GM12864 (cell line): ENCODE measurements at places on chromosomes 5 and 9.

DNA sequence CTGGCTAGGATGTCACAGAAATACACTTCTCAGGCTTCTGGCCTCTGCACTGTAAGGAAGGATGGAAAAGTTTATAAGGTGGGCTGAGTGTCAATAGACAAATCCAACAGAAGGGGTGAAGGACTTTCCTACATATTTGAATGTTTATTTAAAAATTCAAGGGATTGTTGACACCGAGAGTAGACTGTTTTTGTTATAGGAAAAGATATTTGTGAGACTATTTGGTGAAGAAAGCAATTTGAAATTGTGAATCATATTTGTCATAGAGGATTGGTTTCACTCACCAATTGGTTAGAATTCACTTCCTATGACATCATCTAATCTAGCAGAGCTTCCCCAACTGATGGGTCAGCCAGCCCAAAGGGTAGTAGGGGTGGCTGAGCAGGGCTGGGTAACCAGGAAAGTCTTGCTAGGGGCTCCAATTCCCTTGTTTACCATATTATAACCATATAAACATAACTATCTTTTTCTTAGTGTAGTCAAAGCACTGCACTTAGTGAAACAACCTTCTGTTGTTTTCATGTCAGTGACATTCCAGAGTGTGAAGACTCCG lies 14.9 kb upstream of the MEGF10 start:
- no peak for DNase-seq

- DNase-seq: no peak
Observed at GRCh38 chr9:14218253-14218652, 95.7 kb downstream of the NFIB start.

- no peak for DNase-seq
Observed at GRCh38 chr9:82791692-82792091, 271.2 kb downstream of the RASEF start.

DNA sequence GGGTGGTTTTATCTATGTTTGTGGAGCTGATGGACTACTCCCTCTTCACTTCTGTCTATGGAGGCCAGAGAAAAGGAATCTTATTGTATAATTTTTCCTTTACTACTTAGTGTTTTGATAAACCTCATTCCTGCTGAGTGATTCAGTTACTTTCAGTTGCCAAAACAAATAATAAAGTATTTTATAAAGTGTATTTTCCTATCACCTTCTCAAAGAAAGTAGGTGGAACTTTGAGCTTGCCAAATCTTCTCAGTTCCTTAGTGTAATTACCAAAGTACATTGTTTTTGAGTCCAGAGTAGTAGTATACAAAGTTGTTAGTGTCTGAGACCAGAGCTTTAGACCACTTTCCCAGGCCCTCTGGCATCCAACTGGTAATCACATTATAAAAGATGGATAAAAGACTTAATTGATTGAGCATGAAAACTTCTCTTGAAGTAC lies 13.5 kb downstream of the RABGAP1 start:
- DNase-seq: no peak

GRCh38 chr5:6026766-6027406 lies 351.5 kb downstream of the MED10 start:
- no peak for DNase-seq

DNA sequence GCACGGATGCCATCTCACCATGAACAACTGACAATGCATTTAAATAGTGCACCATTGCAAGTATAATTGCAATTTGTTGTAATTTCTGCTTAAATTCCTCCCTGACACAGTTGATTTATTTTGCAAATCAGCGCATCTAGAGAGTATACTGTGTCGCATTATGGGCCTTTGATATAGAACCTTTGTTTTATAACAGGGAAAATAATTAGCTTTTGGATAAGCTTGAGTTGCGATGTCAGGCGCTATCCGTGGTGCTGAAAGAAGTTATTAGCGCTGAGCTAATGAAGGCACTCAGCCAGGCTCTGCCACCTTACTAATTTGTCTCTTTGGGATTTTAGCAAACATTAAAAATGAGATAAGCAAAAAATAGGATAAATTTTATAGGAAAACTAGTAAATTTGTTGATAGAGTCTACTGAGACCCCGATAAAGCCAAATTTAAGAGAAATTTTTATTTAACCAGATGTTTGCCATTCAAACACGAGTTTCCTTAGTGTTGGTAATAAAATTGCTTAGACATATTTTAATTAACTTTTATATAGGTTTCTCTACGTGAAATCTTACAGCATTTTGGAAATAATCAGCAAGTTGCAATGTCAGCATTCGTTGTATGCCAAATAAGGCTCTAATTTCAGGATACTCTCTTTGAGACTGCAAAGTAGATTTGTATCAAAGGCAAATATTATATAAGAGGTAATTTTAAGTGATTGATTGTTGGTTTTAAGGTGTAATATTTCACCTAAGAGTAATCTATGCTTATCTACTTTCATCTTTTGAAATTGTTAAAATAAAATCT lies 355.5 kb downstream of the TLR4 start:
- no peak for DNase-seq
